Stimulated activated CD8-positive, alpha-beta memory T cell treated with anti-CD3 and anti-CD28 coated beads, Interleukin-7, amount 100 ng/mL, for 1 hour (primary cell): ENCODE measurements at places on chromosomes 4 and X.

- no peak for DNase-seq
These were observed 64.5 kb upstream of the H2AZ1 start for GRCh38 chr4:100014616-100015015.

GRCh38 chr4:139493176-139493575, 39.3 kb downstream of the RAB33B start:
- no peak for DNase-seq

- DNase-seq, result no peak
These were observed 17.4 kb upstream of the ADH4 start for GRCh38 chr4:99161373-99162099.

DNA sequence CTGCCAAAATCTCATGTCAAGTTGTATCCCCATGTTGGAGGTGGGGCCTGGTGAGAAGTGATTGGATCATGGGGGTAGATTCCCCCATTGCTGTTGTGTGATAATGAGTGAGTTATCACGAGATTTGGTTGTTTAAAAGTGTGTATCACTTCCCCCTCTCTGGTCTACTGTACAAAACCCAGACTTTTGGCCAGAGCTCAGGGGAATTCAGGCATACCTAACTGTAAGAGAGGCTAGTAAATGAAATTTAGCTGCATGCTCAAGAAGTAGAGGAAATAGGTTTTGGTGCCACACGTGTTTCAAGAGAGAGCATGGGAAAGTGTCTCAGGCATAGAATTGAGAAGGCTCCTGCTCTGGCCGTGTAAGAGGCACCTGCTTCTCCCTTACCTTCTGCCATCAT, 190.5 kb upstream of the GALNTL6 start:
- DNase-seq, result no peak

DNA sequence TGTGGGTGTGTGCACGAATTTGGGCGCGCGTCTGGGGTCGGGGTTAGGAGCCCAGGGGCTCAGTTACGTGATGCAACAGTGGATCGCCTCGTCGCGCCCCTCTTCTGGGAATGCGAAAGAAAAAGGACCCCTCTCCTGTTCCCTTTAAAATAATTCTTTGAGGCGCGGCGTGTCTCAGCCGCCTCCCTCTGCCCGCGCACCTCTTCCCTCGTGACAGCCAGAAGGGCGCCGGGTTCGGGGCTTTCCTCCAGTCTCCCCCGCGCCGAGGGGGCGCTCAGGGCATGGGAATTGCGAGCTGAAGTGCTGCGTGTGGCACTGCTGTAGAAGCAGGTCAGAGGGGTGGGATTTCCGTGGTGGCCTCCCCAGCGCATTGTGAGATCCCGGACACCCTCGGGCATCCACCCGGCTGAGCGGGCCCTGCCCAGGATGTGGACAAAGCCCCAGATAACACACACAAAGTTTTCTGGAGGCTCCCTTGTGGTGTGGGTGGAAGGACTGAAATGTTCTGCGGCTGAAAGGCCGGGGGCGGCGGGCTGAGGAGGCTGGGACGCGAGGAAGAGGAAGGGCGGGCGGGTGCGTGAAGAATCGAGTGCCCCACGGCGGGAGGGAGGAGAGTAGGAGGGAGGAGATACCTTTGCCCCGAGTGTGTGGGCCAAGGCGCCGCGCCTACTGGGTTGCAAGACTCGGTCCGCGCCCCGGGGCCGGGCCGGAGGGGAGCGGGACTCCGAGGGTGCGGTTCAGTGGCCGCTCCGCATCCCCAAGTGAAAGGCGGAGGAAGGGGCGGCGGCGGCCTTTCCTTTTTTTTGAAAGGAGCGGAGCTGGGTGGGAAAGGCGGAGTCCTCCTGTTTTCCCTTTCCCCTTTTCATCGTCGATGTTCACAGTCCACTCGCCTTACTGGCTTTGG, 752 bp downstream of the SEPTIN11 start:
- DNase-seq, result peak; percentile 14

DNA sequence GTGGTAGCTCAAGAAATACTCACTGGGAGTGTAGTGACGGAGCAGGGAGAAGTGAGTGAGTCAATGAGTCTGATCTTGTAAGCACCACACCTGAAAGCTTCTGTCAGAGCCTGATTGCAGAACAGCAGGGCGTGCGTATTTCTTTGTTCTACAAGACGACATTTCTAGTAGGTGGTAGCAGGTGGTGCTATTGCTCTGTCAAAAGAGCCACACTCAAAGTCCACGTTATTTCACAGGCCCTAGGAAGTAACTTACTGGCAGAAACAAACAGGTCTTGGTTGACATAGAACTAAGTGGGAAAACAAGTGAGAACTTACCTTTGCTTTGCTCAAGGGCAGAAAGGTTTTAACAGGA, 46.4 kb upstream of the SPRY1 start:
- DNase-seq, result no peak

- DNase-seq, result no peak
These were observed 90.8 kb upstream of the PPP2R3B start for GRCh38 chrX:477441-478012.

- DNase-seq, result no peak
These were observed 27.0 kb downstream of the ARHGEF9 start for GRCh38 chrX:63758011-63758410.

GRCh38 chr4:110296892-110297291, 98.5 kb upstream of the ELOVL6 start:
- DNase-seq, result no peak

GRCh38 chrX:3066555-3066954, 25.3 kb downstream of the ARSF start:
- no peak for DNase-seq

DNA sequence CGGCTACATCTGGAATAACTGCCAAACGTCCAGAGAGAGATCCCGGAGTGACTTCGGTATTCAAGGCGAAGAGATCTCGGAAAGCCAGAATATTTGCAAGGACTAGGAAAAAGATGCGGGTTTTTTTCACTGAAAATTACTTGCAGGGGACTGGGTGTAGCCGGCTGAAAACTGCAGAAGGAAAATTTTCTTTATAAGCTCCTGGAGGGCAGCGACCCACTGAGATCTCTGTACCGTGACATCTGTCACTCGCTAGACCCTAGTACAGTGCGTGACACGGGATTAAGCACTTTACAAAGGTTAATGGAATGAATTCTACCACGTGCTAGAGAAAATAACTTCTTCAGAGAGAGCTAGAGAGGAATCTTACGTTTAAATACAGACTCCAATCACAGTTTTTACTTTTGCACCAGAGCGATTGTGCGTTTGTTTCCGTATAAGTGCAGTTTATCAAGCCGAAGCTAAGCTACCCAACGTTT, 1.1 kb upstream of the LCORL start:
- no peak for DNase-seq

DNA sequence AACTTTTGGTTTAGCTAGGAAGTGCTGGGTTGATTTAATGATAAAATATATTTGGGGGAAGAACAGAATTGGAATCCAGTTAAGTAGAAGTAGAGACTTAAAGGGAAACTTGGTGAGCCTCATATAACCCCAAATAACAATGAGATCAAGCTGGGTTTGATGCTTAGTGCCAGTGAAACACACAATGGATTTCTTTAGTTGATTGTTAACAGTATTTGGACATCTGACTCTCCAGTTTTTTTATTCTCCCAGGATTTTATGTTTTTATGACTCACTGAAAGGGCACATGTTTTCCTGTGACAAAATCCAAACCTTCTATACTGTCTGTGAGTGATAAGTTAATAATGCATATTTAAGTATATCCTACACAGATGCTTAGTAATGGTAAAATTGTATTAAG, 2.7 kb upstream of the NEUROG2 start:
- no peak for DNase-seq

DNA sequence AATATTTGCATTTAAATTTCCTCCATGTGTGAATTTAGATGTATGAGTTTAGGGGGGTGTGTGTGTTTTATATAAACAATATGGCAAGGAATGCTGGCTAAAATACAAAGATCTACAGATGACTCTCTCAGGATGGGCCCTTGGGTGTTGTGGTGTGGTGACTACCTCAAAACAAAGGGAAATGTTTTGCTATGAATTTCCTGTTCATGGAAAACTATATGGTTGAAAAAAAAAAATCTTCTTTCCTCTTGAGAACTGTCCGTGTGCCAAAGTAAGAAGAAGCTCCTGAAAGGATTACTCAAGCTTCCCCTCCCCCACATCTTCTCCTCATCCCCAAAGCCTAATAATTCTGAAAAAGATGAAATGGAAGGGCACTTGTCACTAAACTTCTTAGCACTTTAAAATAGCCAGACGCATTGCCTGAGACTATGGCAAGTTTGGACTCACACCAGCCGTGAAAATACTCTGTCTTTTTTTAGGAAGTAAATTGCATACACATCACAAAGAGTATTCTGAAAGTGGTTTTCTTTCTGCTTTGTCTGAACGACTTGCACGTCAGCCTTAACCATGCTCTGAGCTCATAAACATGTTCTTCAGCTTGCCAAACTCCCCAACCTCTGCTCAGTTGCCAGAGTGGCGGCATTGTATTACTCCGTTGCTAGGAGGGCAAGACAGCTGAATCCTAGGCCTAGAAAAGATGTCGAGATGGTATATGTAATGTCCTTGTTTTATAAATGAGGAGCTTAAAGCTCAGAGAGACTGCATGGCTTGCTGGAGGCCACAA, 250.4 kb upstream of the JADE1 start:
- no peak for DNase-seq

- DNase-seq, result no peak
These were observed 124.0 kb downstream of the KIT start for GRCh38 chr4:54781756-54782155.

DNA sequence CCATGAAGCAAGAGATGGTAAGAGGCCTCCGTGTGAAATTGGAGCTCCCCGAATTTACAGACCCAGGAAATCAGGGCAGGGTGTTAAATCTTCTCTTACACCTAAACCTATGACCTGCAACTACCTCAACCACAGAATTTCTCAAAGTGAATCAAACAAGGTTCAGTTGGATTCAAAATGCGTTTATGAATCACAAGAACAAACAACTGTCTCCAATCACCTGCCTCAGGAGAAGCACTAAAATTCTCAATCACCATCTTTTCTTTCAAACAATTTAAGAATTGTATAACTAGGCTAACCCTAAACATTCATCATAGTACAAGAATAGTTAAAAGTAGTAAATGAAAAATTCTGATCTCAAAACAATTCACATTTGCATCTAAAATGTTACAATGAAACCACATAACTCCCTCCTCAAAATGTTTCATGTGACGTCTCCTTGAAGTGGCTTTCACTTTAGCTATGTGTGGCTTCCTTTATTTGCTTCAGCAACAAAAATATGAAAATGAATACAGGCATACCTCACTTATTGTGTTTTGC, 19.2 kb downstream of the PPP3CA start:
- DNase-seq, result no peak

DNA sequence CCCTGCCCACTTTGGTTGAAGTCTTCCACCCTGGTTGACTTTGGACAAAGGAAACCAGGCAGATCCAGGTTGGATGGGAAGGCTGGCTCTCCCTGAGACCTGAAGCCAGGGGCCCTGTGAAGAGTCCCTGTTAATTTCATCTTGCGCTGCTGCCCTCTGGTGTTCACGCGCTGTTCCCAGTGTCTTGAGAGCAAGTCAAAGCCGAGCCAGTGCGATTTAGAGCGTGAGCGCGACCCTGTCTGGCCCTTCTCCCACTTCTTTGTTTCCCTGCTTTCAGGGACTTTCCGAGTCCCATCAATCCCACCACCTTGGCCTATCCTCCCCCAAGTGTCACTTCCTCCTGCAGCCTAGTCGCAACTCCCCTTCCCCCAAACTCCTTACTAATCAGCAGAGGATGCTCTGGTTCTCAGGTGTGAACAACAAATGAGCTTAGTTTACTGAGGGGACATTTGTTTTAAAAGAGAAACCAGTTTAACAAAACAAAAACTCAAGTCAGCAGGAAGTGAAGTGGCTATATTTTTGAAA, 25.8 kb upstream of the CHRNA9 start:
- DNase-seq, result peak; percentile 75

DNA sequence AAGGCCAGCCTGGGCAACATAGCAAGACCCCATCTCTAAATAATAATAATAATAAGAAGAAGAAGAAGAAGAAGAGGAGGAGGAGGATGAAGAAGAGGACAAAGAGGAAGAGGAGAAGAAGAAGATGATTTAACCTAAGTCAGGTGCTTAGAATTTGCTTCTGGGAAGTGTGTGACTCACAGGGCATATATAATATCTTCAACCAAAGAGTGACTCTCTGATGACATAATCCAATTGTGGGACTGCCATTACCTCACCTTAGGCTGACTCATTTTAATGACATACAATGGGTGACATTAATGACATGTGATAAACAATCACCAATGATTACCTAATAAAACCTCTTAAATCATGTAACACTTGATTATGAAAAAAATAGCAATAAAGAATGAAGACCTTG, 32.7 kb upstream of the MBTPS2 start:
- DNase-seq, result no peak

DNA sequence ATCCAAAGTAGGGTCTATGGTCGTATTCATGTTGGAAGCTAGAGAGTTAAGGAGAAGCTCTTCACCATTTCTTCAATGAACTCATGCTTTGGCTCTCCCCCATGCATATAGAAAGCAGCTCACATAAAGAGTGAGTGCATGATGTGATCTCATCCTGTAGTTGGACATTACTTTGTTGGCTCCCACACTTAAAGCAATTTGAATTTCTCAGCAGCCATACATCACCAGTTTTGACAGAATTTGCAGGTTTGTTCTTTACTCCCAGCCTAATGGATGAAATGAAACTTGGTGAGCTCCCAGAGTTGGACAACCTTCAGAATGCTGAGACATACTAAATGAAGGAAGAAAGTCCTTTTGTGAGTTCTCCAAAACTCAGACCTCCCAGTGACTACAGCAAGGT, 613.5 kb downstream of the IQCM start:
- no peak for DNase-seq

- no peak for DNase-seq
These were observed 94.1 kb upstream of the GALNT7 start for GRCh38 chr4:173074501-173074946.

GRCh38 chr4:8128100-8128856, 30.3 kb downstream of the ABLIM2 start:
- no peak for DNase-seq

DNA sequence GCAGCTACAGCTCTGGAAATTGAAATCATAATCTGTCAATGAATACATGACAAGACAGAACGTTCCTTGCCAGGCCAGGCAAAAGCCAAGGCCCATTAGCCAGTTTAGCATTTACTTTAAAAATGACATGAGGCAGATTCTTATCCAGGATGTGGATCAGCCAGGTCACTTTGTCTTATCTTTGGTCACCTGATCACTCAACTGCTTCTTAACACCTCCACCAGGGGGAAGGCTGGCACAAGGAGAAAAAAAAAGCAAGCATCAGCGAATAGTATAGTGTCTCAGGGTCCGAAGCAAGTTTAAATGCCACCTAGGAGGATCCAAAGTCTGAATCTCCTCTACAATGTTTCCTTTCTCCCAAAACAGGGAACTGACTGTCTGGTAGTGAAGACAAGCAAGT, 18.8 kb downstream of the ATP1B4 start:
- no peak for DNase-seq

- no peak for DNase-seq
These were observed 572.1 kb downstream of the NLGN4X start for GRCh38 chrX:5656544-5656943.

- DNase-seq, result no peak
These were observed 77.4 kb upstream of the CPEB2 start for GRCh38 chr4:14924812-14925344.

DNA sequence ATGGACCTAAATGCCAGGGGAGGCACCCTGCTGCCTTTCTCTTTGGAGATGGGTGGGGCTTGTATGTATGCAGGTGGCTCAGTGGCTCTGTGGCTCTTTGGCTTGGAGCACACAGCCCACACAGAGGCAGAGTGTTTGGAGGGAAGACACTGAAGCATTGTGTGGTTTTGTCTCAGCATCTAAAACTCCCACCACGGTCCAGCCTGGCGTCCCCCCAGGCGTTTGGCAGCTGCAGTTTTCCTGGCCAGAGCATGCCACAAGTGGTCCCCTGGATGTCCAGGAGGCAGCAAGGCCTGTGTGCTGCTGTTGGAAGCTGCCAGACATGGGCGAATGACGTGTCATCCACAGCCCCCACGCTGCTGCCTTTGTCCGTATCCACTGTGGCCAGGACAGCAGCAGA, 32.2 kb upstream of the PSAPL1 start:
- no peak for DNase-seq
